ENCODE measurements at places on chromosomes 3 and 15. TPM values are rescaled to one million over a fixed set of nuclear protein-coding genes. Genes with fewer than 3 reads are reported as not detected.

The ERC2 gene
- 2.9 TPM for total RNA-seq

DNA sequence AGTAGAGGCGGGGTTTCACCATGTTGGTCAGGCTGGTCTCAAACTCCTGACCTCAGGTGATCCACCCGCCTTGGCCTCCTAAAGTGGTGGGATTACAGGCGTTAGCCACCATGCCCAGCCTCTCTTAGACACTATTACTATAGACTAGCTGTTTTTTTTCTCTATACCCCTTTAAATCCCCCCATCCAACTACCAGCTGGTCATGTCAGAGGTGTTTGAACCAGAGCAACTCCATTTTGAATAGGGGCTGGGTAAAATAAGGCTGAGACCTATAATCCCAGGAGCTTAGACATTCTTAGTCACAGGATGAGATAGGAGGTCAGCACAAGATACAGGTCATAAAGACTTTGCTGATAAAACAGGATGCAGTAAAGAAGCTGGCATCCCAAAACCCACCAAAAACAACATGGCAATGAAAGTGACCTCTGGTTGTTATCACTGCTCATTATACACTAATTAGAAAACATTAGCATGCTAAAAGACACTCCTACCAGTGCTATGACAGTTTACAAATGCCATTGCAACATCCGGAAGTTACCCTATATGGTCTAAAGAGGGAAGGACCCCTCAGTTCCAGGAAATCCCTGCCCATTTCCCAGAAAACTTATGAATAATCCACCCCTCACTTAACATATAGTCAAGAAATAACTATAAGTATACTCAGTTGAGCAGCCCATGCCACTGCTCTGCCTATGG lies 57.8 kb upstream of the GPD1L start:
- H3K4me1 ChIP-seq: peaks cover 19% of the 10 kb centered on the region
- no peaks in the 10 kb centered on the region for H3K36me3 ChIP-seq
- H3K27me3 ChIP-seq: no peaks in the 10 kb centered on the region
- no peak for ATAC-seq

DNA sequence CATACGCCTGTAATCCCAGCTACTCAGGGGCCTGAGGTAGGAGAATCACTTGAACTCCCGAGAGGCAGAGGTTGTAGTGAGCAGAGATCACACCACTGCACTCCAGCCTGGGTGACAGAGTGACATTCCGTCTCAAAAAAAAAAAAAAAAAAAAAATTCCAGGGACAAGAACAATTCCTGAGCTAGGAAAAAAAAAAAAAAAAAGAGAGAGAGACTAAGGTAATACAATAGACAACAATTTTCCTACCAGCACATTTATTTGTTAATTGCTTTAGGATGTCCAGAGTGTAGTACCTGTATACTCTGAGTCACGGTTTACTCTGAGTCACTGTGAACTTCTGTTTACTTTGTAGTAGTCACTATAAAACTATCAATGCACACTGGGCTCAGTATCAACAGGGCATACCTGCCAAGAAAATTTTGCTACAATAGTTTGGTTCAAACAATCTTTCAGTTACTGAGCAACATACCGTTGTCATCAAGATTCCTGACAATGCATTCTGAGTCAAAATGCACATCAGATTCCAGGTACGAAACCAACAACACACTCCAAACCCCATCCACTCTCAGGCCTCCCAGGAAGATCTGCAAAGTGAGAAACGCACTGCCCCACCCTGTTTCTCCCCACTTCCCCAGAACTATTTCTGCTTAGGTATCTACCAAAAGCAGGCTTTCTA lies 28.3 kb downstream of the IGF2BP2 start:
- no peaks in the 10 kb centered on the region for H3K27me3 ChIP-seq
- no peaks in the 10 kb centered on the region for H3K36me3 ChIP-seq
- H3K4me1 ChIP-seq: no peaks in the 10 kb centered on the region

DNA sequence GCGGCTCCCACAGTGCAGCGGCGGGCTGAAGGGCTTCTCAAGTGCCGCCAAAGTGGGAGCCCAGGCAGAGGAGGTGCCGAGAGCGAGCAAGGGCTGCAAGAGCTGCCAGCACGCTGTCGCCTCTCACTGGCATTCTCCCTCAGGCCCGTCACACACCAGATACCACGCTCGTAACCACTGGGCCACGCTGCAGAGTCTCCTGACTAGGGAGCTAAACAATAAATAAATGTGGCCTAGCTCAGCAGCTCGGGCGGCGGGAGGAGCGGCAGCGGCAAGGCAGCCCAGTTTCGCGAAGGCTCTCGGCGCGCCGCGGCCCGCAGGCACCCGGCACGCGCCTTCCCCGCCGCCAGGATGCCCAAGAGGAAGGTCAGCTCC lies 55.9 kb upstream of the FAM174B start:
- no peak overlapping the region for H3K27ac ChIP-seq
- H3K27me3 ChIP-seq: no peaks in the 10 kb centered on the region
- no peaks in the 10 kb centered on the region for H3K4me1 ChIP-seq
- no peak for ATAC-seq
- H3K36me3 ChIP-seq: no peaks in the 10 kb centered on the region

DNA sequence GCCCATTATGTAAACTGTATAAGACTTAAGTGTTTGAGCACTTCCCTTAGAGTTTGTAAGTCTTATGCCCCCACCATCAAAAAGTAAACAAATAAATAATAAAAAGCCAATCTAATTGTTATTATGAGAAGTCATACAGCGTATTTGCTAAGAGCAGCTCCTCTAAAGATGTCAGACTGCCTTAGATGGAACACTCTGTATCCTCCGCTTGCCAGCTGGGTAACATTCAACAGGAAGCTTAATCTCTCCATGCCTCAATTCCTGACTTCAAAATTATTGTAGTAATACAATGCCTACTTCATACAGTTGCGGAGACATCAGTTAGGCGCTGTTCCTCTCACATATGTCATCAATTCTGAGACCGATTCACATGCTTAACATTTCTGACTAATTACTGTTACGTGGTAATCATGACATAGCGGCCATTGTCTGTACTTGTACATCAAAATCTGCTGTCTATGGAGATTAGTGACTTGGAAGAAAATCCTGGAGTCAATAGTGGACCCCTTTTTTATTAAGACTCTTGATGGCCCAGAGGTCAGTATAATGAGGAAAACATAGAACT lies 417.7 kb downstream of the LPP start:
- ATAC-seq: no peak
- no peaks in the 10 kb centered on the region for H3K36me3 ChIP-seq
- H3K27me3 ChIP-seq: no peaks in the 10 kb centered on the region
- no peak overlapping the region for H3K4me3 ChIP-seq

DNA sequence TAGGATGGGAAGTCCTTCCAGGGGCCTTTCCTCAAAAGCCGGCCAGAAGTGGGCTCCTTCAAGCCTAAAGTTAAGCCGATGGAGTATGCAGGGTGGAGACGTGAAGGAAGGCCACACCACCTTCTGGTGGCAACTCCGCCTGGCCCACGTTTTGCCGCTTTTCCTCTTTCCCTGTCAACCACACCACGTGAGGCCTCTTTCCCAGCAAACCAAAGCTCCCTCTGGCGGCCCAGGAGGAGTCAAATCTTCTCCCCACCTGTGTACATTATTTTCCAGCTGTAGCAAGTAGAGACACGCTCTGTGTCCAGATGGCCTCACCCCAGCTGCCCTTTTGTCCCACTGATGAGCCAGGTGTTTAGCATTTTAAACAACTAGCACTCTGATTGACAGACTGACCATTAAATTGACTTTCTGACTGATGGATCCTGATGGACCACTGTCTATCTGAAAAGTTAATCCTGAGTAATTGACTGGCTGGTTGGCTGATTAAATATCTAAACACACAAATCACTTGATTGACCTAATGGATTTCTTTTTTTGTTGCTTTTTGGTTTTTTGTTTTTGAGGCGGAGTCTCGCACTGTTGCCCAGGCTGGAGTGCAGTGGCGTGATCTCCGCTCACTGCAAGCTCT lies 59.6 kb upstream of the ZBTB38 start:
- no peaks in the 10 kb centered on the region for H3K27me3 ChIP-seq
- H3K4me1 ChIP-seq: peaks cover 3% of the 10 kb centered on the region
- H3K4me3 ChIP-seq: no peak overlapping the region
- ATAC-seq: no peak
- no peak overlapping the region for H3K27ac ChIP-seq

GRCh38 chr3:71247958-71248335 lies 335.6 kb downstream of the FOXP1 start:
- peaks cover 76% of the 10 kb centered on the region for H3K4me1 ChIP-seq
- no peak for ATAC-seq
- H3K4me3 ChIP-seq: no peak overlapping the region
- H3K27me3 ChIP-seq: no peaks in the 10 kb centered on the region
- peak overlapping the region; percentile 88 for H3K27ac ChIP-seq

DNA sequence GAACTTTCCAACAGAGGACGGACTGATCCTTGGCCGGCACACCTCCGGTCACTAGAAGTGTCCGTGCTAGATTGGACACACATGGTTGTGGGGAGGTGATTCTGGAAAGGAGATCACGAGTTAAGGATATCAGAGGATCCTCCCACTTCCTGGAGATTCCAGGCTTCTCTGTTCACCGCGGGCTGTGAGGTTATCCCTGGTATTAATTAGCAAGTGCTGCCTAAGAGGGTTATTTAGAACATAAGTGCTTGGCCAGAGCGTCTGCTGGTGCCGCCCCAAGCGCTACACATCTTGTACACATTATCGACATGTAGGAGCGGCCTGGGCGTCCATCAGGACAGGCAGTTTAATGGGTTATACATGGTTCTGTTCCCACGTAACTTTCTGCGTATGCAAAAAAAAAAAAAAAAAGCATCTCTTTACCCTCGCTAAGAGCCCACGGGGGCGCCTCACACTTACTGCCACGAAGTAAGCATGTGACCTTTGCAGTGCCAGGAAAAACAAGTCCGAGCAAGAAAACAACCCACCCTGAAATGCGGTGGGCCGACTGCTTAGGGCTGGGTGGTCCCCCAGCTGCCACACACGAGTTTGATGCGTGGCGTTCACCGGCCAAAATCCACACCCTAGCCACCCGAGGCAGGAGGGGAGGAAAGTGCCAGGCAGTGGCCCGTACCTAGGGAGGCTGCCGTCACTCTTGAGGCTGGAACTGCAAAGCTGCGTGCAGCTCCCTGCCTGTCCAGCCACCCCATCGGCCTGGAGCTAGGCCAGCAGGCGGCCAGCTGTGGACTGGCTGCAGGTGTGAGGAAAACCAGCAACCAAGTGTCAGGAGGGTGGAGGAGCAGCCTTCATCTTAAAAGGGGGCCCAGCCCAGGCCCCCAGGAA lies 78.0 kb downstream of the CPN2 start:
- H3K27me3 ChIP-seq: no peaks in the 10 kb centered on the region
- H3K36me3 ChIP-seq: no peaks in the 10 kb centered on the region
- H3K27ac ChIP-seq: peak overlapping the region; percentile 86
- peaks cover 15% of the 10 kb centered on the region for H3K4me1 ChIP-seq
- no peak for ATAC-seq

Measured in gastroesophageal sphincter (tissue), 4 donors.